Caki2 (cell line): ENCODE measurements at places on chromosomes 13 and 19.

- DNase-seq = no peak
These were observed 403.3 kb upstream of the ATXN8OS start for GRCh38 chr13:69704311-69704710.

GRCh38 chr19:57002710-57003109 is 117.1 kb upstream of the USP29 start:
- no peak for DNase-seq

- peak; percentile 33 for DNase-seq
These were observed 11.9 kb upstream of the ITM2B start for GRCh38 chr13:48220981-48221685.

DNA sequence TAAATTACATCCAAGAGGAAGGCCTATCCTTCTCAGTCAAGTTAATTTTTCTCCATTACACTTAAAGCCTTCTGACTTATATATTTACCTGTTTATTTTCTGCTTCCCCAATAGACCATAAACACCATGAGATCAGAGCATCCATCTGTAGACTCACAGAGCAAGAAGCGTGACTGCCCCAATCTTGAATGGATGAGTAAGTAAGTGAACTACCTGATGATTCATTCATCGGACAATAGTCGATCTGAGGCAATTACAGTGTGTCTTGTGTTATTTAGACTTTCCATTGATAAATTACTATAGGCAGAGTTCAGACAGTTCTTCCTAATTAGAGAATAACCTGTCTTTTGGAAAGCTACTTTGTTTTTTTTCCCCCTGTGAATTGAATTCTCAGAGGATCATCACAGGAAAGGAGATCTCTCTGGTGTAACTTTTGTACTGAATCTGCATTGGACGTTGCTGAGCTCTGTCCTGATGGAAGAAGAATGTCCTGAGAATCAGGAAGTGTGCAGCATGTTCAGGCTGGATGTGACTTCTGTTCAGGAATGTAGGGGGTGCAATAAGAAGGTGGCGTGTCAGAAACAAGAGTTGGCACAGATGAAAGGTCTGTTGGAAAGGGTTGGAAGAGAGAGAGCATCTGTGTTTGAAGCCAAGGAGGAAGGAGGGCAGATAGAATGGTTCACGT is 367.0 kb downstream of the NALCN start:
- DNase-seq = peak; percentile 69

GRCh38 chr19:5228932-5229777 is 111.5 kb downstream of the PTPRS start:
- DNase-seq = no peak

- no peak for DNase-seq
These were observed 3.4 kb downstream of the ACP4 start for GRCh38 chr19:50793558-50794065.

- DNase-seq = no peak
These were observed 14.6 kb downstream of the SUGP1 start for GRCh38 chr19:19305696-19306095.

- DNase-seq = no peak
These were observed 95.9 kb upstream of the FREM2 start for GRCh38 chr13:38590796-38591507.

GRCh38 chr13:93953841-93954240 is 525.6 kb downstream of the DCT start:
- no peak for DNase-seq

DNA sequence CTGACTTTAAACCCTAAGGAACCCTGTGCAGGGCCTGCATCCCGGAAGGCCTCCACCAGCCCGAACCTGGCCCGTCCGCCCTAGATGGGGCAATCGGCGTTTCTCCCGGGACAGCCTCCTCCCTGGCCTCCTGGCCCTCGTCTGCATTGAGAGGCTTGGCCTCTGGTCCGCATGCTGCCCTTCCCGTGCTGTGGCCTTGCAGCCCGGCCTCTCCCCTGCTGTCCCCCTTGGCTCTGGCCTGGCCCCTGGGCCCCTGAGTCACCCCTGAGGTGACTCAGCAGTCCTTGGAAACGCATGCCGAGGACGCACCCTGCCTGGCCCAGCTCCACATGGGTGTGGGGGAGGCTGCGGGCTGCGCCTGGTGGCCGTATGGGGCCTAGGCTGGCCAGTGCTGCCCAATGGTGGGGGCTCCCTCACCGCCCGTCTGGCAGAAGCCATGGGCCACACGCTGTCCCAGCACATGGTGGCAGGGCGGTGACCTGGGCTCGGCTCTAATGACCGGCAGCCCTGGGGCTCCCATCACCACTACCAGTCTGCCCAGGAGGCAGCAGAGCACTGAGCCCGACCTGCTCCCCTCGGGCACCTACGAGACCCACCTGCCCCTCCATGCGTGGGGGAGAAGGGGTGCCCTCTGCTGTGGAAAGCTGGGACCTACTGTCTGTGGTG is 25.7 kb downstream of the SH3GL1 start:
- DNase-seq = peak; percentile 94

DNA sequence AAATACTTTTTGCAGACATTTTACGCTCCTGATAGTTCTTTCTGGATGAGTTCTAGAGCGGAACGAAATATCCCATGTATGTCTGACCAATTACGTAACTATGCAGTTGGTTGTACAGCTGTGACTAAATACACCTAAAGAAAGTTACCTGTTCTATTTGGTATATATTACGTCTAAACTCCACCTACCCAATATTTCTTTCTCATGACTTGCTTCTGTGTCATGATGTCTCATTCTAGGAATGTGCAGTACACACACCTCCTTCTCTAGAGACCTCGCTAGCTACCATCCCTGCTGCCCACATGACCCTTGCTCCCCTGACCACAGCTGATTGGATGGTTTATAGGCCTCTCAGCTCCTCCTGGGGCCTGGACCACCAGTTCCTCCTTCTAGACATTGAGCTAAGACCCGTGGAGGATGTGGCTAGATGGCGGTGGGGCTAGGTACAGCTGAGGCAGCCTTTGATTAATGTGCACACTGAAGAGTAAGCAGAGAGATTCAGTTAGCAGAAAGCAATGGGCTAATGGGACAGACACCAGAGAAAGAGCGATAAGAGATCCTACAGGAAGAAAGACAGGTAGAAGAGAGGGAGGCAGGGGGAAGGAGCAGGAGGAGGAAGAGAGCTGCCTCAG is 422.1 kb downstream of the COG6 start:
- DNase-seq = no peak

DNA sequence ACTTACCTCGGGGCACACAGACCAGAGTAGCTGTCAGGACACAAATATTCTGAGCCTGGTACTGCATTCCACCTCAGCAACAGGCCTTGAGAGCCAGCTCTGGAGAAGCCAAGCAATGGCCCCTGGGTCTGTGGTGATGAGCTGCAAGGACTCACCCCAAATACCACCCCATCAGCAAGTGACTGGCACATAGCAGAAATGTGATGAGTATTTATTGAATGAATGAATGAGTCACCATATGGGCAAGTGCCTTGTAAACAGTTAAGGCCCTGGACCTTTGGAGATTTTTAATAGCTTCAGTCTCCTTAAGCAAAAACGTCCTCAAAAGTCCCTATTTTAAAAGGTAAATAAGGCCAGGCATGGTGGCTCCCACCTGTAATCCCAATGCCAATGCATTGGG is 18.2 kb downstream of the GSX1 start:
- no peak for DNase-seq

- no peak for DNase-seq
These were observed 35.5 kb downstream of the AKAP11 start for GRCh38 chr13:42307461-42307860.

DNA sequence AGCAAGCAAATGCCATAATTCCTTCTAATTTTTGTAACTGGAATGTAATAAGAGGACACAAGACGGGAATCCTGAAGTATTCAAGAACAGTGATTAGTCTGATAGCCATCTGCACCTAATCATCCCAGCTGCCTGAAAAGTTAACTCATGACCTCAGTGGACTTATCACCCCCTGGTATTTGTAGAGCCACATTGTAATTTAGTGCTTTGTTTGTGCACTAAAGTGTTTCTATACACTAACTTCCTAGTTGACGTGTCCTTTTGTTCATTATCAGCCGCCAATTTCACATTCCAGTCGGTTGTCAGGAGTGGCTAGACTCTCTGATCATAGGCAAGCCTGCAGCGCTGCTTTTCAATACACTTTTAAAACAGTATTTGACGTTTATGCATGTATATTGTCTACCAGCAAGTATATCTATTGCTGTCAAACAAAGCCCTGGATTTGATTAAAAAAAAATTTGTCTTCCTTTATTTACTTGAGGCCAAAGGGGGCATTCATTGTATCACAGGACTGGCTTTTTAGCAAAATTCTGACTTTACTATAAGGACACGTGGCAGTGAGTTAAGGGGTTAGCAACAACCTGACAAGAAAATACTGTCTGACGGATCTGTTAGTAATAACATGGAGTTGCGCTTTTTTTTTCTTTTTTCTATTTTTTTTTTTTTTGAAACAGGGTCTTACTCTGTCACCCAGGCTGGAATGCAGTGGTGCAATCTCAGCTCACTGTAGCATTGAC is 10.4 kb upstream of the SOX21 start:
- no peak for DNase-seq

- DNase-seq = no peak
These were observed 4.2 kb downstream of the ZNF506 start for GRCh38 chr19:19817357-19817756.
